CD4-positive, alpha-beta T cell (primary cell): ENCODE measurements at places on chromosomes 12 and 14.

GRCh38 chr12:124963211-124963610, 25.7 kb downstream of the DHX37 start:
- no peak for DNase-seq

- no peak for DNase-seq
Measured at GRCh38 chr12:129276361-129277060, 423.2 kb downstream of the GLT1D1 start.

DNA sequence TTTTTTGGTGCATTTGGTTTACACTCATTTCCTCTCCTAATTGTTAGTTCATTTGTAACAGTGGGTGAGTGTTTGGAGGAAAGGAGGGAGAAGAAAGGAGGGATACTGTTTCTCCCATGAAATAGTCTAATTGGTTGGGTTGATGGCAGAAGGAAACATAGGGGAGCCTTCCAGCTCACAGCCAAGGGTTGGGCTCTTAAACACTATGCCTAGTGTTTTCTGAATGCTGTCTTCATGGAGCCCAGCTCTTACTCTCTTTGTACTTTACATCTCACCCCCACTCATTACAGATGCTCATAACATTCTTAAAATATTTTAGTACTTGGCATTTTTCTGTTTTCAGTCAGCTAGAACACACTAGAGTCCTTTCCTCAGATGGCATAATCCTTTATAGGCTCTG, 38.2 kb downstream of the BAZ2A start:
- no peak for DNase-seq

- DNase-seq, result no peak
Measured at GRCh38 chr14:26622611-26623010, 24.8 kb upstream of the NOVA1 start.

DNA sequence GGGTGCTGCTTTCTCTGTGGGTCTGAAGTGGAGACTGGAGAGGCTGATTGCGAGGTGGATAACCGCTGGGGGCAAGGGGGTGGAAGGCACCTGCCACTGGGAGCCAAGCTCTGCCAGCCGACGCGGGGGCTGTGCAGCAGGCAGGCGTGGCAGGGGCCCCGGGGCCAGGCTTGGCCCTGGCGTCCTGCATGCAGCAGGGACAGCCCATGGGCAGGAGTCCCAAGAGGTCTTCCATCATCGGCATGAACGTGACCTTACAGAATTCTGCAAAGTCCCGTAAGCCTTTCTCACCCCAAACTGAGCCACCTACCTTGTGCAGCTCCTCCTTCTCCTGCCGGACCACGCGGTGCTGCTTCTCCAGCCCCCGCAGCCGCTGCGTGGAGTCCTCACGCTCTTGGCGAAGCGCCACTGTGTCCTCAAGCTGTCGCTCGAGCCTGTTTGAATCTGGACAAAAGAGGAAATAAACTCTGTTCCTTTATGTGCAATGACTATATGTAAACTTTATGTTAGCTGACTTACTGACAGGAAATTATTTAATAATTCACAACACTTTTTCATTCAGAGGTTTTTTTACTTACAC, 51.3 kb downstream of the AMN start:
- no peak for DNase-seq

DNA sequence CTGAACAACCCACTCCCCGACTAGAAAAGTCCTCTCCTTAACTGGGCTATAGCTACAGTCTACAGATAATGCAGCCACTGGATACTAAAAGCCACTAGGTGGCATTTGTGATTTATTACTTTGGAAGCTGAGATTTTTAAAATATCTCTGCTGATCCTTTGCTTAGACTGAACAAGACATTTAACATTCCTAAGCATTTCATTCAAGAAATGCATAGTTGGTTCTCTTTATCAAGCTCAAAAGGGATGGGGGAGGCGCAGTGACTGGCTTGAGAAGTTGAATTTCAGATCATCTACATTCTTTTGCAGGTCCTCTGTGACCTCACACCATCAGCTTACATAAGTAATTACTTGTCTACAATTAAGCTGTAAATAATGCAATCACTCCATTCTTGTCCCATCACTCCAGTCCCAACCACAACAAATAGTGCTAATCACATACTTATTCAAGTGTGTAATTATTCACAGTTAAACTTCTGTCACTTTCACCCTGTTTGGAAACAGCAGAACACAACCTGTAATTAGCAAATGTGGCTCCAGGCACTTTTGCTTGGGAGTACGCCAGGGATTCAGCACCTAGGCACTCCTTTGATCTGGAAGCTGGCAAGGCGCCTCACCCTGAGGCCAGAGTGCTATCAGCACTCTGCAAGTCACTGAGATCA, 203.6 kb downstream of the NOVA1 start:
- no peak for DNase-seq

DNA sequence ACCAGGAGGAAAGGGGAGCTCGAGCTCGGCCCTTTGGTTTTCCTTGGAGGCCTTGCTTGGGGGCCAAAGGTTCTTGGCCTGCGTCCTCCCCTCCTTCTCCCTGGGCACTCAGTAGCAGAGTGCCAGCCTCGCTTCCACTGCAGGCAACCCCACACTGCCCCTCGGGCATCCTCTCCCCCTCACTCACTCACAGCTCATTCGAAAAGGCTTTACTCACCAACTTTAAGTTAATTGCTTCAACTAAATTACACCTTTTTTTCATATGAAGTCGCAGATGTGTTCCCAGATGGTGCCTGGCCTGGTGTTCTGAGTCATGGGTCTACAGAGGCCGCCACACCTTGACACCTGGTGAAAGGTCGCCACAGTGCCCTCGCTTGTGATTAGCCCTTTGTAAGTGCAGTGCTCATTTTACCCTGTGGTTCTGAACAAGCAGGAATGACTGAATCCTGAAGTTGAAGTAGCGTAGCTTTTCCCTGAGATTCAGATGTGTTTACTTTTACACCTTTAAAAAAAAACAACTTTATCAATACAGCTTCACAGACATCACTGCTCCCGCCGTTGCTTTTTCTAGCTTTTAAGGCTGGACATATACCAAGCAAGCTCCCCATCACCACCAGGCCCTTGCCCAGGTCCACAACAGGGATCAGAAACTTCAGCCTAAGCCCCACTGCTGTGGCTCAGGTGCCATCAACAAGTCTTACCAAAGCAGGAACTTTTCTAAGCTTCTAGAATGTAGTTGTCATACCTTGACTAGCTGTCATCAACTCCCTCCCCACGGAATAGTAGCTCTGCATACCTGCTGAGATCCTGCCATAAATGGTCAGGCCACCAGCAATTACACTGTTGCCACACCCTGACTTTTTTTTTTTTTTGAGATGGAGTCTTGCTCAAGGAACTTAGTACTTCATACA, 20.3 kb upstream of the ADIPOR2 start:
- no peak for DNase-seq

GRCh38 chr12:116366824-116367223, 89.3 kb upstream of the MED13L start:
- no peak for DNase-seq

GRCh38 chr14:105844047-105844630, 317.8 kb downstream of the TMEM121 start:
- no peak for DNase-seq

DNA sequence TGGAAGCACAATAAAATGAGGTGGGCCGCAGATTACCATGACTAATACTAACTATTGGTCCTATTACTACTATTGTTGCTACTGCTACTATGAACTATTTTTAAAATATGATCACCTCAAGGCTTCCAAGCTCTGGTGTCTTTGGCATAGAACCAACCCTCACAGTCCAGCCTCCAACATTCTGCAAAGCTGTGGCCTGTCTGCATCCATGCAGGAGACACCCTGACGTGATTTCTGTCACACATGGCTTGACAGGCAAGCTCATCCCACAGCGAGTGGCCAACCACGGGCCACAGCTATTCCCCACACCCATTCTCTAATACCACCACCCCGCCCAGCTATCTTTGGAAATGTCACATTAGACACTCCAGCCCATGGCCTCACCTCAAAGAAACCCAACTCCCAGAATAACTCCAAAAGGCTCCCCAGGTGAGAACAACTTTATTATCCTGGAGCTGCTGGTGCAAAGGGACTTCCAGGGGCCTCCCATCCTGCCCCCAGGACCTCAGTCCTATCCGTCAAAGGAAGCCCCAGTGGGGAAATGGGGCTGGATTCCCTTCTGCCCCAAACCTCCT, 14.4 kb downstream of the ISCU start:
- no peak for DNase-seq

GRCh38 chr12:115335594-115335993, 651.6 kb upstream of the TBX3 start:
- no peak for DNase-seq

DNA sequence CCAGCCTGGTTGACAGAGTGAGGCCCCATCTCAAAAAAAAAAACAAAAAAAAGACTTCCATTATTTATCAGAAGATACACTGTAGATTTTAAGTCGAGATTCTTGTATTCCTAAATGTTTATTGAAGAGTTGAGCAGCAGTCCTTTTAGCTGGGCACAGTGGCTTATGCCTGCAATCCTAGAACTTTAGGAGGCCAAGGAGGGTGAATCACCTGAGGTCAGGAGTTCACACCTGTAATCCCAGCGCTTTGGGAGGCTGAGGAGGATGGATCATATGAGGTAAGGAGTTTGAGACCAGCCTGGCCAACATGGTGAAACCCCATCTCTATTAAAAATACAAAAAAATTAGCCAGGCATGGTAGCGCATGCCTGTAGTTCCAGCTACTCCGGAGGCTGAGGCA, 57.6 kb downstream of the HEATR5A start:
- DNase-seq, result no peak

GRCh38 chr12:12182703-12183365, 84.0 kb downstream of the LRP6 start:
- DNase-seq, result no peak

DNA sequence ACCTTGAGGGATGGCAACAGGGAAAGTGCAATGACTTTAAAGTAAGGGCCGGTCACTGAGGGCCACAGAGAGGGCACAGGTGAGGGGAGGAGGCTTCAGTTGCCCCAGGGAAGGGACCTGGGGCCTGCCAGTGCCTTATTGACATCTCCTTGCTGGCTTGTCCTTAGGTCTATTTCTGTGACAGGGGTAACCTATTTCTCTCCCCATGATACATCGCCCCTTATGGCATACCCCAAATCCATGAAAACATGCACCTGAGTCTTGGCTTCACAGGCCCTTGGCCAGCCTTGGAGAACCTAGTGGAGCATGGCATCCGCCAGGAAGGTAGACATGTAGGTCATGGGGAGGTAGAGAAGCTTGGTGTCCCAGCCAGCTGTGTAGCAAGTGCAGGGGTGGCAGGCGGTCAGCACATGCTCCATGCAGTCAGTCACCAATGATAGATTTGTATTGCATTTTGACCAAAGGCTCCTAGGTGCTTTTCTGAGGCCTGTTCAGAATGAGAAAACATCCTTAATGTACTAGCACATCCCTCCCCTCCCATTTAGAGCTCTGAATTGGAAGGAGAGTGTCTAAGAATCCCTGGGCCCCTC, 23.6 kb upstream of the RDH16 start:
- DNase-seq, result no peak

GRCh38 chr12:15547063-15547462, 224.8 kb downstream of the PTPRO start:
- no peak for DNase-seq

DNA sequence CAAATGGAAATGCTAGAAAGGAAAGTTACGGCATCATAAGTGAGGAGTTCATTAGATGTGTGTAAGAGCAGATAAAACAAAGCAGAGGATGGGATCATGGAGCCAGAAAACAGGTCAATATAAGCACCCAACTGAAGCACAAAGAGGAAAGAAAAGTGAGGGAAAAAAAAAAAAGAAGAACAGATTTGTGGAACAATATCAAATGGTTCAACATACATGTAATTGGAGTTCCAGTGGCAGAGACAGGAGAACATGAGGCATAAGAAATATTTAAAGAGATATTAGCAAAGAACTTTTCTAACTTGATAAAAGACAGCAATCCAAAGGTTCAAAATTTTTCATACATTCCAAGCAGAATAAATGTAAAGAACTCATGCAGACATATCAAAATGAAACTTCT, 54.1 kb downstream of the SPTSSA start:
- DNase-seq, result no peak

DNA sequence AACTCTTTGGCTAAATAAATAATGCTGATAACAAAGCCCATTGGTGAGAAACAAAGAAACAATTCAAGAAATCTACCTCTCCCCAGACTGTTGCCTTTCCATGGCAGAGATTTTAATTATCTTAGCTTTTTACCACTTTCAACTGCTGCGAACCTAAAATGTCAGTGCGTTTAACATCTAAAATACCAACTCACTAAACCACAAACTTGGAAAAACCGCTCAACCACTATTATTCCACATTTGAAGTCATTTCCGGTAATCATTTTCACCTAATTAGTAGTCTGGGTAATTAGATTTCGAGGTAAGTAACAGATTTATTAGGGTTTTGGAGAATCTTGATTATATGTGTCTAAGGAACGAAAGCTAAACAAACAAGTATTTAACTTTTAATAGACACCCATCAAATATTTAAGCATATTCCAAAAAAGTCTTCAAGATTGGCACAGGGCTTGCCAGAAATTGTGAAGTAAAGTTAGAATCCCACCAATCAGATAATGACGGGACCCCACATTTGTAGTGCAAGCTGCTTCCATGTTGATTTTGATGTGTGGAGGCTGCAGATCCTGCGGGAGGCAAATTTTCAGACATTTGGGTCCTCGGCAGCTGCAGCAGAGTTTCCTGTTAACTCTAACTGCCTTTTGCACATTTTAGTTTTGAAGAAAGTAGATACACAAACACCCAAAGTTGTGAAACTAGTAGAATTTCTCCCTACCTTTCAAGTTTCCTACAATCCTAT, 4.1 kb downstream of the OTX2 start:
- DNase-seq, result no peak

DNA sequence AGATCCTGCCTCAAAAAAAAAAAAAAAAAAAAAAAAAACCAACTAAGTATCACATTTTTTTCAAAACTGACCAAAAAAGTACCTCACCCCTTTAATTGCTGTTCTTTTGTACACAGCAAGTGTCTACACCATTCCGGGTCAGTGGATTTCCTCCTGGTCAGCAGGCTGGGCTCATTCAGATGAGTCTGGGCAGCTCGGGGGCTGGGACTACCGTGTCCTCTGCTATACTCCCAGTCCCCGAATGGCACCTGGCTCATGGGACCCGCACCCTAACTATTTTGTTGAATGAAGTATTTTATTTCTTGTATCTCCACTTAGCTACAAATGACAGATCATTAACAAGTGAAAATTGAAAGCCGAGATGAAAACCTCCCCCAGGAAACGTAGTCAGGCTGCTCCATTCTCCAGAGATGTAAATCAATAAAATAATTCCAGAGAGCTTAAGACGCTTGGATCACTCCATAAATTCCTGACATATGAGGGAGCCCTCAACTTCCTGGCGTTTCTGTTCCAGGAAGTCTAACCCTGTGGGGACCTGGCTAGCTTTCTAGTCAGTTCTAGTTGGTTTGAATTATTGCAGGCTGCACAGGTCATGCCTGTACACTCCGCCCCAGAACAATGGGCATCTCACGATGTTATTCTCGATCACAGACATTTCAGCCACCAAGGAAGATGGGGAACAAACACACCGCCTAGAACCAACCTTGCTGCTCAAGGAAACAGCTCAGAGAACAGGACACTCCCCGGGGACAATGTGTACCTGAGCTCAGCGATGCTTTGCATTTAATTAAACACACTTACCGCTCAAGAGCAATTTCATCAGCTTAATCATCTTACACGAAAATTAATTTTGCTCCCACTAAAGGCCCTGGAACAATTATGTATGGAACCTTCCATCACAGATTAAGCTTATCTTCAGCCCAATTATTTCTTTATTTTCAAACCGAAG, 76.3 kb downstream of the RIMBP2 start:
- DNase-seq, result no peak

GRCh38 chr12:131755305-131756113, 44.6 kb downstream of the SFSWAP start:
- DNase-seq, result peak; percentile 27

- DNase-seq, result no peak
Measured at GRCh38 chr12:124642105-124642504, 74.7 kb upstream of the NCOR2 start.
